Thoracic aorta endothelial cell (primary cell): ENCODE measurements at places on chromosomes 12 and 14. TPM values are rescaled to one million over a fixed set of nuclear protein-coding genes. Genes with fewer than 3 reads are reported as not detected.

Gene ALX1
- total RNA-seq = 0.14 and 0.53 TPM in 2 replicates

Gene RNASE2
- total RNA-seq = not detected in 2 replicates

Gene LYZ
- total RNA-seq = not detected in 2 replicates

Gene ETFRF1
- total RNA-seq = 31.0 and 33.7 TPM in 2 replicates

Gene SLCO1C1
- total RNA-seq = 1.6 and 2.5 TPM in 2 replicates

Gene KRT82
- total RNA-seq = not detected in 2 replicates

Gene TMX1
- total RNA-seq = 83.5 and 109 TPM in 2 replicates

Gene SMCO2
- 0.50 and 0.80 TPM in 2 replicates for total RNA-seq

Gene SNW1
- 81.6 and 91.1 TPM in 2 replicates for total RNA-seq

Gene COPS7A
- 34.7 and 40.3 TPM in 2 replicates for total RNA-seq

Gene CLEC2D
- total RNA-seq = 3.5 TPM in 2 replicates

Gene GARIN6
- total RNA-seq = not detected in 2 replicates

Gene SPIC
- total RNA-seq = not detected in 2 replicates

Gene GPD1
- total RNA-seq = 0.22 TPM in 1 of 2 replicates, not detected in the other

Gene MYF5
- not detected in 2 replicates for total RNA-seq

Gene KCNA5
- not detected in 2 replicates for total RNA-seq

Gene EDDM3A
- not detected in 2 replicates for total RNA-seq

Gene SYT1
- total RNA-seq = 0.27 and 1.1 TPM in 2 replicates

Gene DCAF5
- 29.0 and 31.3 TPM in 2 replicates for total RNA-seq

Gene ADAMTS20
- total RNA-seq = not detected in 2 replicates

Gene CCDC38
- total RNA-seq = 0.07 and 0.13 TPM in 2 replicates

Gene OTOGL
- 3.1 and 5.3 TPM in 2 replicates for total RNA-seq

Gene PZP
- 0.93 and 1.7 TPM in 2 replicates for total RNA-seq

Gene SLC25A21
- 2.4 and 4.0 TPM in 2 replicates for total RNA-seq

Gene NPC2
- total RNA-seq = 123 and 139 TPM in 2 replicates

Gene GNG2
- 1.1 and 1.6 TPM in 2 replicates for total RNA-seq

Gene DIO3
- total RNA-seq = not detected in 2 replicates

Gene GXYLT1
- 37.0 and 40.8 TPM in 2 replicates for total RNA-seq

Gene RAN
- total RNA-seq = 997 and 1,151 TPM in 2 replicates
